ENCODE measurements at places on chromosomes 6 and 20.

DNA sequence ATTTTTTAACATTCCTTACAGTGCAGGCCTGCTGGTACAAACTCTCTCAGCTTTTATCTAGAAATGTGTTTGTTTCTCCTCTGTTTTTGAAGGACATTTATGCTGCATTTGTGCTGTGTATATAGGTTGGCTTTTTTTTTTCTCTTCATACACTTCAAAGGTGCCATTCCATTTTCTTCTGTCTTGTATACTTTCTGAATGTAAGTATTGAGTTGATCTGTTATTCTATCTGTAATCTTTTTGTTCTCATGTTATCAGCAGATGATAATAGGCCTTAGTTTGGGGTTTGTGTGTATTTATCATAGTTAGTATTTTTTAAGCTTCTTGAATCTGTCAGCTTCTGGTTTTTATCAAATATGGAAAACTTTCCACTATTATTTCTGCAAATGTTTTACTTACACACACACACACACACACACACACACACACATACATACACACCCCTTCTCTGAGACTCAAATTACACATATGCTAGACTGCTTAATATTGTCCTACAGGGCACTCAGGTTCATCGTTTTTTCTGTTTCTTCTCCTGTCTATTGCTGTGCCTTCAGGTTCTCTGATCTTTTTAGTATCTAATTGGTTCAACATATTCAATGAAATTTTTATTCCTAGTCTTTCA, 74.6 kb downstream of the RPP40 start:
- DNase-seq: no peak

GRCh38 chr6:142848156-142848555, 96.8 kb downstream of the HIVEP2 start:
- DNase-seq: no peak

GRCh38 chr6:21180155-21180554, 413.4 kb upstream of the SOX4 start:
- no peak for DNase-seq

GRCh38 chr20:21826976-21827375, 121.5 kb downstream of the PAX1 start:
- no peak for DNase-seq

DNA sequence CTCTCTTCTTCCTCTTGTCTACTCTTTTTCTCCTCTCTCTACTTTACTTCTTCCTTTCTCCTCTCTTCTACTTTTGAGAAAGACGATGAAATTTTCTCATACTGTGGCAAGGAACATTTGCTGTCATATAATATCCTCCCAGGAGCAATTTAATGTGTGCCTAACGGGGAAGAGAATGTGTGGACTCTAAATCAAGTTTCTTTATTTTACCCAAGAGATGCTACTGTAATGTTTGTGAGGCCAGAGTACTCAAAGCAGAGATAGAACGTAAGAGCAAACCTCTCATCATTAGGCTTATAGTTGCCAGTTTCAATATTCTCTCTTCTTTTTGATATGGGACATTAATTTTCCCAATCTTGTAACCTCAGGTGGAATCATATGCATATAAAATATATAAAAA, 801.4 kb downstream of the BCKDHB start:
- DNase-seq: no peak

- no peak for DNase-seq
These were observed 37.1 kb downstream of the QRSL1 start for GRCh38 chr6:106666282-106667021.

GRCh38 chr6:112033791-112034615, 19.9 kb upstream of the CCN6 start:
- no peak for DNase-seq

- DNase-seq: no peak
These were observed 196.4 kb downstream of the UTRN start for GRCh38 chr6:144481527-144481926.

DNA sequence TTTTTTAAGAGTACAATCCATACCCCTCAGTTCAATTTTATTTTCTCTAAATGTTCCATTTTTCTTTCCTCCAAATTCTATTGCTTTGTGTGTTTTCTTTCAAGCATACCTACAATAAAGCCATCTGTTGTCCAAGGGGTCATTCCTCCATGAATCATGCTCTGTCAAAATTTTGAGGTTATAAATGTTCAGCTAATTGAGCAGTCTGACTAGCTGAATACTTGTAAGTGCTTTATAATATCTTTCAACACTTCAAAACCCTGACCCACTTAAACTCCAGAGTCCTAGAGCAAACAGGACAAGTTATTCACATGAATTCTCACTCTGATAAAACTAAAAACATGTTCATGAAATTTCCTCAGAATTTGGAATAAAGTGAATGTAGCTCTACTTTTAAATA, 33.4 kb upstream of the EYA4 start:
- DNase-seq: no peak

- no peak for DNase-seq
These were observed 215.9 kb upstream of the TCF21 start for GRCh38 chr6:133673056-133673455.

DNA sequence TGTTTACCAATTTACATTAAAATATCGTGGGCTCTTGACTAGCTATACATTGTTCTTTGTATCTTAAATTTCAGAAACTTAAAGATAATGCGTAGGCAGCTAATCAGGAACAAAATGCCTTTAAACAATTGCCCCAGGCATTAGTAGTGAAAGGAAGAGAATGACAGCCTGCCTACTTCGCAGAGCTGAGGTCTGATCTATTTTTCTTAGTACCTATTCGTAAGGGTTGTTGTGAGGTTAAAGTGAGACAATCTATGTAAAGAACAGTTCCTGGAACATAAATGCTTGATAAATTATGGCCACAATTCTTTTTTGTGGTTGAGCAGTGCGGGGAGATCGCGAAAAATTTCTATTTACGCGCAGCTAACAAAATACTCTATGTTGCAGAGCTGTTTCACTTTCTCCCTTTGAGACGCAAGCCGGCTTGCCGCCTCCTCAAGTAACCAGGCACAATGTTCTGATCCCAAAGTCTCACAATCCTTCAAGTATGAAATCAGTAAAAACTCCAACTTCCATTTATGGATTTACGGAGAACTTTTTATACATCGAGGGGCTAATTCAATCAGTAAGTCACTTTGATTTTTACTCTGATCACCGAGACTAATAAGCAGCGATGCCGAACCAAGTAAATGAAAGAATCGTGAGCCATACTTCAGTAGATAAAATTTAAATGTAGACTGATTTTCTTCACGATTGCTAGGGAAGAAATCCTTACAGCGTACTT, 878 bp upstream of the PNRC1 start:
- DNase-seq: peak; percentile 28

DNA sequence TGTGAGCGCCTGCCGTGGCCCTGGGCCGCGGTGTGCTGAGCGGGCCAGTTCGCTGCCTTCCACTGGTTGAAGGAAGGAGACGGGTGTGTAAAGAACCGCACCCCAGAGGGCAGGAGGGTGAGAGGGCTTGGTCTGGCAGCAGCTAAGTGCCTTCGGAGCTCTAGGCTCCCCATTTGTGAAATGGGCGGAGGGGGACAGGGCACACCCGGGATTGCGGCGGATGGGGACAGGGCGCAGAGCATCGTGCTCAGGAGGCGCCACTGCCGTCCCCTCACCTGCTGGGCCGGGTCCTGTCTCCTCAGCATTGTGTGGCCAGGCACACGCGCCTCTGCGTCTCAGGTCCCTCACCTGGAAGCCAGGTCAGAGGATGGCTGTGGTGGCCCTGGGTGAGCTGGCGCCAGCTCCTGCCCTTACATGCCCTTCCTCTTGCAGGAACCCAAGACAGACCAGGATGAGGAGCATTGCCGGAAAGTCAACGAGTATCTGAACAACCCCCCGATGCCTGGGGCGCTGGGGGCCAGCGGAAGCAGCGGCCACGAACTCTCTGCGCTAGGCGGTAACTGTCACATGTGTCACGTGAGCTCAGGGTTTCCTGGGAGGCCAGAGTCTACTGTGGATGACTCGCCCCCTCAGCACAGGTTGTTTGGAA, 3.1 kb downstream of the ADRM1 start:
- DNase-seq: no peak

DNA sequence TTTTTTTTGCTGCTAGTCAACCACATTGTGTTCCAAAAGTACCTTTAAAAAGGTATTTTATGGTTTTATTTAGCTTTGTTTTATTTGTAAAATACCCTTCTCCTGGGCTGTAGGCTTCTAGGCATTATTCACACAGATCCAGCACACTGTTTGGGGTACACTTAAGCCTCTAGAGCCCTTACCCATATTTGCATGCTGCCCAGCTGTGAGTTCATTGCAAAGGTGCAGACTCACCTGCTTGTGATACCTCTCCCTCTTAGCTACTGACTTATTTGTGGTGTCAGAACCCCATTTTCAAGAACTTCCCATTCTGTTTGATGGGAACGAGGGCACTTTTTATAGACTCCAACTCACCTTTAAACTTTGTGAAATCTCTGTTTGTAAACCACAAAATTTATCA, 69.8 kb downstream of the RIN2 start:
- DNase-seq: no peak

GRCh38 chr6:137661601-137662000, 167.4 kb upstream of the OLIG3 start:
- peak; percentile 64 for DNase-seq

DNA sequence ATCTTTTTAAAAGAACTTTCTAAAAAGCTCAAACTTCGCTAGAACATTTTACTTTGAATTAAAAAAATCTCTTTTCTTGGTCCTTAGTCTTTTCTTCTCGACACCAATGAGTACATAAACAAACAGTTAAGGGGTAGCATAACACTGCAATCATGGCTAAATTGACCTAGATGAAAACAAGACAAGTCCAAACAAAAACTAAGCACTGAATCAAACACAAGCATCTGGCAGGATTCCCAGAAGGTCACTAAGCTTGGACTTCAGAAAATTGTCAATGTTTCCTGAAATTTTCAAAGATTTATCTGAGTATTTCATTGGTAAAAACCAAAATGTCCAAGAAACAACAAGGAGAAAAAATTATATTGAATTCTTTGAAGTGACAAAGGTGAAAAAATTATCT, 5.0 kb downstream of the COL21A1 start:
- DNase-seq: no peak

DNA sequence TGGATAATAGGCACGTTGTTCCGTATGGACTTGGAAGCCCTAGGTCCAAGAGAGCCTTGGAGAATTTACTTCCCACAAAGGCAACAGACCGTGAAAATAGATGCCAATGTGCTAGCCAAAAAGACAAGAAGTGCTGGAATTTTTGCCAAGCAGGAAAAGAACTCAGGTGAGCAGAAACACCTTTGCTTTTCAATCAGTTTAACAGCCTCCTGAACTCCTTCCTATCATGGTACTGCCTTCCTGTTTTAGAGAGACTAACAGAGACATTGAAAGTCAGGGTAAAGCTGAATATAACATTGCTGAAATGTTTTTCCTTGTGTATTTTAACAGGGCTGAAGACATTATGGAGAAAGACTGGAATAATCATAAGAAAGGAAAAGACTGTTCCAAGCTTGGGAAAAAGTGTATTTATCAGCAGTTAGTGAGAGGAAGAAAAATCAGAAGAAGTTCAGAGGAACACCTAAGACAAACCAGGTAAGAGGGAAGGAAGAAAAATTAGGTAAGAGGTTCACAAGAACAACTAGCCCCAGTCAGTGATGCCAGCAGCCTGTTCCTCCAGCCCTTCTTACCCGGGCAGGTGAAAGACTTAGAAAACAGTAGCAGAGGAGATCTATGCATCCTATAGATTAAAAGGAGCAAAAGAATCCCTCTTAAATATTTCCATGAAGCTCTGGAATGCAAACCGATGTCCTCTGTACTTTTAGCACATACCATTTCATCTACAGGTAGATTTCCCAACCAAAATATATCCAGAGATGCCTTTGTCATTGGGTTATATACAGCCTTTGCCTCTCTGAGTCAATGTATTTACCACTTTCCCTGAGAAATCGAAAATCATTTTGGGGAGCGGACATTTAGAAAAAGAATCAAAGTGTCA, 4.0 kb downstream of the EDN1 start:
- DNase-seq: no peak

DNA sequence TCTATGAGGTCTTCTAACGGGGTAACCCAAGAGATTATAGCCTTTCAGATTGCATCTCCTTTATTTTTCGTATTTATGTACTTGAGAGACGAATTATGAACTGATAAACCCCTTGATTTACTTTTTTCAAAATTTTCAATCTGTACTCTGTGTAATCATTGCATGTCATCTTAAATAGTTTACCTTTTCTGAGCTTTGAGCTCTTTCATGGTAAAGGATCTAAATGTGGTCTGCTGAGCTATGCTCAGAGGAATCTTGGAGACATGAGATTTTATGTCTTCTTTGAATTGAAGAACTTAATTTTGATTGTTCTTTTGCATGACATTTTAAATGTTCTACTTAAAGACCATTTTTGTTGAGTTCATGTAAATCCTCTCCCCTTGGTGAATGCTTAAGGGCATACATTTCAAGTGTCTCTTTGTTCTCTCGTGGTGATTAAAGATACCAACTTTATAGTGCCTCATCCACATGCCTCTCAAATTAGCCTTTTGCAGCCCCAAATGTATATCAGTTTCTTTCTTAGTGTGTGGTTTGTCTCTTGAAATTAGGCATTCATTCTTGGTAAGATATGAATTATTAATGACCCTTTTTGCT, 116.3 kb upstream of the SCGN start:
- no peak for DNase-seq

GRCh38 chr6:13453153-13453552, 34.2 kb downstream of the GFOD1 start:
- no peak for DNase-seq

DNA sequence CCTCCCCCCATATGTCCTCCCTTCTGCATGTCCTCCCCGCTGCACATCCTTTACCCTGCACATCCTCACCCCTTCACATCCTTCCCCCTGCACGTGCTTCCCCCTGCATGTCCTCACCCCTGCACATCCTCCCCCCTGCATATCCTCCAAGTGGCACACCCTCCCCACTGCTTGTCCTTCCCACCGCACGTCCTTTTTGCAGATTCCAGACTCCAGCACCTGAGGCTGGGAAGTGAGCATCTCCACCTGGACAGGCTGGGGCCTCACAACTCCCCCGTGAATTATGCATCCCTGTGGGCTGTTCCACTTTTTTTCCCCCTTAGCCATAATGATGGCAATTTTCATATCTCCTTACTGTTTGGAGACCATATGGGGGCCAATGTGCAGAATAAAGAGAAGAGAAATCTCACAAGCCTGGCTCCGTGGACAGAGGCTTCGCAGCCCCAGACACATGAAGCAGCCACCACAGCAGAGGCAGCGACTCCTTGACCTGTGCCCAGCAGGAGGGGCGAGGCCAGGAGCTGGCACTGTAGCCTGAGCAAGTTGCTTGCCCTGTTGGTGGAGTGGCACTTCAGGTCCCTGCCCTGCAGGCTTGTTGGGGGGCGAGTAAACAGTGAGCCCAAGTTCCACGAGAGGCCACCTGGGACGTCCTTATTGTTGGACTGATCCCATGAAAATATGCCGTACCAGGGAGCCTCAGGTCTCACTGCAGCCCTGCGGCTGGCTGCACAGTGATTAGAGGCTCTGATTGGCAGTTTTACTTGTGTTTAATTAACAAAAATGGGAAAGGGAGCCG, 113.1 kb downstream of the SYNDIG1 start:
- no peak for DNase-seq

GRCh38 chr20:54566031-54566688, 90.8 kb downstream of the DOK5 start:
- DNase-seq: no peak

All from stimulated activated CD4-positive, alpha-beta T cell treated with anti-CD3 and anti-CD28 coated beads, Interleukin-1b, Interleukin-23, amount 100 ng/mL, for 48 hours (primary cell).